ENCODE measurements at places on chromosomes 1 and 21.
A peak's percentile ranks its signal among the peaks of the same experiment; 100 is the strongest.

DNA sequence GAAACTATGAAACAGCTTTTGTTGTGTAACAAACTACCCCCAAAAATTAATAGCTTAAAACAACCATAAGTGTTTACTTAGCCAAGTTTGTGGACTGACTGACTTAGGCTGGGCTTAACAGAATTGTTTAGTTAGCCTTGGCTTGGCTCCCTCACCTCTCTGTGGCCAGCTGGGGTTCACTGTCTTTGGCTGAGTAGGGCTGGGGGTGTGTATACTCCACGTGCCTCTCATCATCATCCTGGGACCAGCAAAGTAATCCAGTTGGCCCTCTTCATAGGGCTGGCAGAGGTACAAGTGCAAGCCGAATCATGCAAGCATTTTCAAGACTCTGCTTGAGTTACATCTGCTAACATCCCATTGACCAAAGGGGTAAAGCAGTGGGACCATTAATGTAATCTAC, 252.3 kb downstream of the BRINP2 start:
- peak; percentile 21 for DNase-seq

DNA sequence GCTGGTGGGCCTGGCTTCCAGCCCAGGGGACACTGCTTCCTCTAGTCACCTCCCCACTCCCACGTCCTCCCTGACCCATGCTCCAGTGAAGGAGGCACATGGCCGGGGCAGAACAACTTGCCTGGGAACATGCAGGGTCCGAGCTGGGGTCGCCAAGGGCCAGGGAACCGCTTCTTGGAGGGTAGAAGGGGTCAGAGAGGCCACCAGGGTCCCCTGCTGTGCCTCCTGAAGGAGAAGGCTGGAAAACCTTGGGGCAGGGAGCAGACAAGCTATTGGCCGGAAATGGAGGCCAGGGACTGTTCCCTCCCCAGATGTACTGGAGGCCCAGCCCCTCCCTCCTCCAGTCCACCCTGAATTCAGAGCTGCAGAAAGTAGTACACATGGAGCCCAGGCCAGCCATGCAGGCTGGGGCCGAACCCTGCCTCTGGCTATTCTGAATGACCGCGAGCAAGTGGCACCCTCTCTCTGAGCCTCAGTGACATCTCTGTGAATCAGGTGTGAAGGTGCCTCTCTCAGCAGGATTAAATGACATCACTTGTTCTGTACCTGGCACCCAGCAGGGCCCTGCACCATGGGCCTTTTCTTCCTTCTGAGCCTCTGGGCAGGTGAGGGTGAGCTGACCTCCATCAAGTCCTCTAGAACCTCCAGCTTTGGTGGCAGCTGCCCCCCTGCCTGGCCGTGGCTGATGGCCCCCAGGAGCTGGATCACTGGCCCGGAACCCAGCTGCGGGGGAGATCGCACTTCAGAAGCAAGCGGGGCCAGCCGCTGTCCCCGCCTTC, 15.7 kb downstream of the SPOCD1 start:
- no peak for DNase-seq

DNA sequence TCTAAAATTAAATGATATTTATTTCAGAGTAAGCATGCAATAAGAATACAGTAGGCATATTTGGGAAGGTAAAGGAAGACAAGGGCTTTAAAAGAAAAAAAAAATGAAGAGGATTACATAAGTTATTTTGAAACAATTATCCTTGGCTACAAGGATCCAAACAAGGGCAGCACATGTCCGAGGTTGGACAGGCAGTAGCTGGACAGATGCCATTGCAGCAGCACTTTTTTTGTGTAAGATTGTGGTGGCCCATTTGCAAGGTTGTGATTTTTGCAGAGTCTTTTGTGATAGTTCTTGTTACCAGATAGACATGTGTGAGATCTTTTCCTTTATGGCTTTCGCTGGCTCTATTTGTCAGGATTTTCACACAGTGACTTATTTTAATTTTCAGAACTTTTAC, 89.4 kb upstream of the COG2 start:
- DNase-seq, result no peak

DNA sequence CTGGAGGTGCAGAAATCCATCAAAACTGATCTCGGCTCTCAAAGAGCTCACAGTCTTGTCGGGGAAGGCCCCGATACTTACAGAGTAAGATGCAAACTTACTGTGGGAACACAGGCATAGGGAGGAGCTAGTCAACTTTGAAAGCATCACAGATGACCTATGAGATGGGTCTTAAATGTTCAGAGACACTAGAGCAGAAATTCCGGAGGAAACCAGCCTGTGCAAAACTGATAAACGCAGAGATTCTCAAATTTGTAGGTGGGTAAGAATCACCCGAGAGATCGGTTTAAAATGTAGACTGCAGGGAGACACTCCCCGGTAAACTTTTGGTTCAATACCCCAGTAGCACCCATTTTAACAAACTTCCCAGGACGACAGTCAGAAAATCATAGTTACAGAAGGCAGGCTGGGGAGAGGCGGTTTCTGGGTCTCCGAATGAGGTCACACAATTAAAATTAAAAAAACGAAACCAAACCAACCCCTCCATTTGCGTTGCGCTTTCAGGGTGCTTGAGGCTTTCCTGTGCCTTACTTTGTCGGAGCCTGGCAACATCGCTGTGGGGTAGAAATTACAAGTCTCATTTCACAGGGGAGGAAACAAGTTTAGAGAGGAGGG, 755 bp upstream of the THRAP3 start:
- peak; percentile 64 for DNase-seq

GRCh38 chr1:58248072-58248471, 298.5 kb downstream of the OMA1 start:
- no peak for DNase-seq

- DNase-seq, result peak; percentile 1
Measured at GRCh38 chr1:37515185-37516034, 844 bp upstream of the MEAF6 start.

GRCh38 chr1:40318970-40319621, 2.0 kb upstream of the COL9A2 start:
- no peak for DNase-seq

GRCh38 chr1:238088560-238089290, 198.0 kb upstream of the ZP4 start:
- no peak for DNase-seq

GRCh38 chr1:1250786-1251284, 4.3 kb upstream of the C1QTNF12 start:
- no peak for DNase-seq

GRCh38 chr21:44708213-44708865, 3.0 kb downstream of the TSPEAR start:
- DNase-seq, result no peak

DNA sequence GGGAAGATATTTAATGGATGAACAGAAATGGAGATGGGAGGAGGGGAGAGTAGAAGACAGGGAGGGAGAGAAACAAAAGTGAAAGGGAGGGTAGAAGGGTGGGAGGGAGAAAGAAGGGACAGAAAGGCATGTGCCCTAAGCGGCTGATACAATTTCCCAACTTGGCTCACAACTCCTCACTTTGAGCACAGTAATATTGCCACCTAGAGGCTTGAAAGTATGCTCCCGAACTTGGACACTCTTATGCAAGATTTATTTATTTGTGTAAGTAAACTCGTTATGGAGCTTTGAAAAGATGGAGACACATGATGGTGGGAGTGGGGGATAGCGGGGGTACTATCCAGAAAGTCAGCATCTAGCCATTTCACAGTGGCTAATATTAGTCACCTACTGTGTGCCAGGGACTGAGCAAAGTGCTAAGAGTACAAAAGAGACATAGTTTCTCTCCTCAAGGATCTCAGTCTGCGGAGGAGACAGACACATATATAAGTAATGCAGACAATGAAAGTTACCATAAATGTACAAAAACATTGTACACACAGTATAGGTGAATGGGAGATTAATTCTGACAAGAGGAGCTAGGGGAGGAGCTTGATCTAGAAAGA, 189.7 kb downstream of the SEC16B start:
- DNase-seq, result peak; percentile 22

GRCh38 chr1:113375878-113376277, 14.4 kb upstream of the MAGI3 start:
- no peak for DNase-seq

DNA sequence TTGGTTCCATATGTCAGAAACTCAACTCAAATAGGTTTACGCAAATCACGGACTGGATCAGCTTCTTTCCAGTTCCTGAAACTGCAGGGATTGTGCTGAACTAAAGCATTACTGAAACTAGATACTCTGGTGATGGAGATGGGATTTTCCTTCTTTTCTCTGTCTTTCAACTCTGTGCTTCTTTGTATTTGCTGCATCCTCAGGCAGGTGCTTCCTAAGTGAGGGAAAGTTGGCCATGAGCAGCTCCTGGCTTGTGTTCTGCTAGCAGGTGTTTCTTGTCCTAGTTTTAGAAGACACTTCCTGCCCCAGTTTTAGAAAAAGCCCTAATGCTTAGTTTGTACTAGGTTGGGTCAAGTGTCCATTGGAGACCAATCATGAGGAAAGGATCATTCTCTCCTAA, 86.7 kb upstream of the USP24 start:
- no peak for DNase-seq

GRCh38 chr1:193562121-193562520, 375.7 kb upstream of the B3GALT2 start:
- no peak for DNase-seq

GRCh38 chr1:216186141-216186540, 237.1 kb downstream of the USH2A start:
- no peak for DNase-seq

DNA sequence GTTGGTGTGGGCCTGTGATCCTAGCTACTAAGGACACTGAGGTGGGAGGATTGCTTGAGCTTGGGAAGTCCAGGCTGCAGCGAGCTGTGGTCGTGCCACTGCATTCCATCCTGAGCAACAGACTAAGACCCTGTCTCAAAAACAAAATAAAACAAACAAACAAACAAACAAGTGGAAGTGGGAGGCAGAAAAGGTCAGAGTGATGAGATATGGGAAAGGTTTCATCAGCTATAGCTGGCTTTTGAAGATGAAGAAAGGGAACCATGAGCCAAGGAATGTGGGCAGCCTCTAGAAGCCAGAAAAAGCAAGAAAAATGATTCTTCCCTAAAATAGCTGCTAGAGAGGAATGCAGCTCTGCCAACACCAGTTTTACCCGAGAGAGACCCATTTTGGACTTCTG, 10.6 kb upstream of the NUCKS1 start:
- DNase-seq, result no peak

GRCh38 chr1:230149751-230150584, 82.9 kb downstream of the GALNT2 start:
- DNase-seq, result no peak

DNA sequence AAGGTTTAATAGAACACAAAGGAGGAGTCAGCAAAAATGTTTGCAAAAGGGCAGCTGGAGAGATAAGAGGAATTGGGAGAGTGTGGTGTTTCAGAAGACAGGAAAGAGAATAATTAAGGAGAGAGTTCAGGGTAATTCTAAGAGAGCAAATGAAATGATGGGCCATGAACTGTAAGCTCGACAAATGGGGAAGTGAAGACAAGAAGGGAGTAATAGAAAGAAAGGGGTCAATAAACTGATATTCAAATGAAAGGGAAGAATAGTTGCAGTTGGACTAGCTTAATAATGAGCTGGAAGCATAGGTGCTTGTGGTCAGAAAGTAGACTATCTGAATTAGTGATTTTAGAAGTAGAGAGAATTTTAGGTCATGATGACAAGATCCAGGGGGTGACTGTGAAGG, 15.6 kb upstream of the RNF220 start:
- no peak for DNase-seq

- DNase-seq, result peak; percentile 51
Measured at GRCh38 chr1:170696591-170697290, 32.8 kb downstream of the PRRX1 start.

Measured in muscle of back (tissue), 13 donors.